Tibial nerve (tissue), 4 donors: ENCODE measurements at places on chromosomes 12 and 14. TPM values are rescaled to one million over a fixed set of nuclear protein-coding genes. Genes with fewer than 3 reads are reported as not detected.

- no peak for DNase-seq
- H3K4me3 ChIP-seq = no peak overlapping the region
- no peak overlapping the region for H3K27ac ChIP-seq
- no peaks in the 10 kb centered on the region for H3K27me3 ChIP-seq
- H3K4me1 ChIP-seq = no peaks in the 10 kb centered on the region
Measured at GRCh38 chr14:76653875-76654572, 107.2 kb upstream of the VASH1 start.

DNA sequence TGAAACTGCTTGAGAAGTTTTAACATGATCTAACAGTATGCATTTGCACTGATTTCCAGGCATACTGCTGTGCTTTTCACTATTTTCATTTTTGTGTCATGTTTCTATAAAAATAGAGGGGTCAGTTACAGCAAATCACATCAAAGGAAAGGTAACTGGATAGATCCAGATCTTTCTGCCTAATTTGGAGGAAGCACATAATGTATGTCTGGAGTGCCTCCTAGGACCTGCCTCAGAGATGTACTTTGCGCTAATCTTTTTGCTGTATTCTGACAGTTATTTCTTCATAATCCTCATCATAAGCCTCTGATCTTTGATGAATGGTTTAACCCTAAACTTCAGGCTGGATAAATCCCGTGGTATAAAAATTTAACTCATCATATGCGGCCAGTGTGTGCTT, 111.2 kb upstream of the NPAS3 start:
- H3K4me3 ChIP-seq = no peak overlapping the region
- no peaks in the 10 kb centered on the region for H3K4me1 ChIP-seq
- H3K36me3 ChIP-seq = no peaks in the 10 kb centered on the region
- DNase-seq = no peak
- no peaks in the 10 kb centered on the region for H3K27me3 ChIP-seq

DNA sequence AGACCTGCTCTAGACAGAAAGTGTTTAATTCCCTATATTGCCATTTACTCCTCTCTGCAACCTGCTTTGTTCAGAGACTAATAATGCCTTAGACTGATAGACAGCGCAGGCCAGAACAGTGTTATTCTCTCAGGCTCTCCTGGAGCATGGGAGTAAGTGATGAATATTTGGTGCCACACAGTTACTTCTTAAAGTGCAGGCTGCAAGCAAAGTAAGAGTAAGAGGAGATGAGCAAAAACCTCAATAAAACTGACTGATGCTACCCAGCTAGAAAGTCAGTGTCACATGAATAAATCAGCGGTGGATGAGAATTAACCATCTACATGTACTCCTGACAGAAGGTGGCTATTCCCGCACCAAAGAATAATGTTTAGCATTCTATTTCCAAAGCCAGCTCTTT, 9.9 kb downstream of the TRIM9 start:
- no peak overlapping the region for H3K27ac ChIP-seq
- no peaks in the 10 kb centered on the region for H3K4me1 ChIP-seq
- no peaks in the 10 kb centered on the region for H3K27me3 ChIP-seq
- H3K4me3 ChIP-seq = no peak overlapping the region

- no peaks in the 10 kb centered on the region for H3K27me3 ChIP-seq
- no peaks in the 10 kb centered on the region for H3K4me1 ChIP-seq
- H3K4me3 ChIP-seq = no peak within 1 kb of the TSS
- no peaks in the 10 kb centered on the region for H3K36me3 ChIP-seq
- no peak within 1 kb of the TSS for H3K27ac ChIP-seq
- DNase-seq = no peak
Measured at GRCh38 chr12:52452101-52452500, at the start of gene KRT6B. TSS of gene KRT6B (minus strand) at chr12:52452146. CDS start at chr12:52452078, 68 bp downstream.

- H3K4me3 ChIP-seq = no peak overlapping the region
- no peak for DNase-seq
- H3K27me3 ChIP-seq = no peaks in the 10 kb centered on the region
- no peaks in the 10 kb centered on the region for H3K36me3 ChIP-seq
Measured at GRCh38 chr12:38144601-38145436, 171.8 kb upstream of the ALG10B start.

The KIF26A gene
- 3.1 TPM for total RNA-seq

The MYF5 gene
- total RNA-seq = not detected

GRCh38 chr12:57055824-57056223, 5.9 kb upstream of the MYO1A start:
- H3K4me1 ChIP-seq = peaks cover 11% of the 10 kb centered on the region
- no peak overlapping the region for H3K27ac ChIP-seq
- no peak for DNase-seq
- no peak overlapping the region for H3K4me3 ChIP-seq

The ZDHHC22 gene
- not detected for total RNA-seq

DNA sequence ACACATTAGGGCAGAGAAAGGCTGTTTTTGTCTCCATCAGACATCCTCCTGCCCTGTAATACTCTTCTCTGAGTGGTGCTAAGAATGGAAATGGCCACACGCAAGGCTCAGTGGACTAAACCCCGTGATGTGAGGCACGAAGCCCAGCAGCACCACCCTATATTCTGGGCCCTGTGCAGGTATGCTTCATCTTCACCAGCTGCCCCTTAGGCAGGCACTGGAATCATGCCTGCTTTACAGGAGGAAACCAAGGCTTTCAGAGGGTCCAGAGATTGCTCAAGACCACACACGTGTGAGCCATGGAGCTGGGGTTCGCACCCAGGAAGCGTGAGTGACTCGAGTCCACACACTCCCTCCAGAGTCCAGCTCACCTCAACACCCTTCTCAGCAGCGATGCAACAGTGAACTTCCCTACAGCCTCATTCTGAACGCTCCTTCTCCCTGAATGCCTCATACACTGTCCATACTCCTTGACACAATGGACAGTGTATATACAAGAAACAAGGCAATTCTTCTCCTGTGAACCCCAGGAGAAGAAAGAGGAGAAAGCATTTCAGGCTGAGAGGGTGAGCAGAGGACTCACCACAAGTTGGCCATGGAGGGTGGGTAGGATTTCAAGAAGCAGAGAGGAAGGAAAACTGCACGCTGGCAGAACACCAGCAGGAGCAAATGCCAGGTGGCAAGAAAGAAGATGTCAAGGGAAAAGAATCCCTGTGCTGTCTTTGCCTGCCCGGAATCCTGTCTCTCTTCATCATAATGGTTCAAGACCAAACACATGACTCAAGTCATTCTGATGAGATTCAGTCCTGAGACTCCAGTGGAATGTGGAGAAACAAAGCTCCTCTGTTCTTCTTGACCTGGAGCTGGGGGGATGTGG, 39.1 kb downstream of the NT5DC3 start:
- no peak for DNase-seq
- no peak overlapping the region for H3K4me3 ChIP-seq
- H3K4me1 ChIP-seq = no peaks in the 10 kb centered on the region
- no peaks in the 10 kb centered on the region for H3K27me3 ChIP-seq

GRCh38 chr14:39266871-39267607, 33.3 kb downstream of the MIA2 start:
- H3K4me3 ChIP-seq = peak overlapping the region; percentile 97
- H3K27me3 ChIP-seq = no peaks in the 10 kb centered on the region
- peaks cover 34% of the 10 kb centered on the region for H3K4me1 ChIP-seq
- H3K36me3 ChIP-seq = no peaks in the 10 kb centered on the region
- peak; percentile 50 for DNase-seq
- peak overlapping the region; percentile 99 for H3K27ac ChIP-seq

The KLRF1 gene
- total RNA-seq = 1.7 TPM

The SCNN1A gene
- total RNA-seq = 15.9 TPM

DNA sequence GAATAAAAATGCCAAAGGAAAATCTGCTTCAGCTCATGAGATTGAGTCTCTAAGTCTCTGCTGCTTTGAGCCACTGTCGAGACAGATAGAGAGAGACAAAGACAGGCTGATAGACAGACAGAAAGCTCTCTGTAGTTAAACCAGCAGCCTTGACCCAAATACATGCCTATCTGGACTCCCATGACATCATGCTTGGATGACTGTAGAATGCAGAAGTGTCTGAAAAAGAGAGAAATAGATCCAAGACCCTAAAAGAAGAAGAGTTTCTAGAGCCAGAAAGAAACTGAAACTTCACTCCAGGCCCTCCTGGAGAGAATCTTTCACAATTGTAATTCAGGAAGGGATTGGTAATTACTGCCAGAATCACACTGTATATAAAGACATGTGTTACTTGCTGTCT, 122.6 kb upstream of the PLXNC1 start:
- no peaks in the 10 kb centered on the region for H3K4me1 ChIP-seq
- H3K4me3 ChIP-seq = no peak overlapping the region
- H3K27ac ChIP-seq = no peak overlapping the region
- H3K27me3 ChIP-seq = no peaks in the 10 kb centered on the region
- H3K36me3 ChIP-seq = no peaks in the 10 kb centered on the region
- no peak for DNase-seq
